ENCODE measurements at places on chromosomes 3 and 15. TPM values are rescaled to one million over a fixed set of nuclear protein-coding genes. Genes with fewer than 3 reads are reported as not detected.

The SCAANT1 gene
- not detected for total RNA-seq

The FRMD5 gene
- total RNA-seq = 0.56 TPM

The DNASE1L3 gene
- total RNA-seq = not detected

The HHATL gene
- total RNA-seq = not detected

The QTRT2 gene
- total RNA-seq = 51.1 TPM

The TMC3 gene
- not detected for total RNA-seq

The DPH3 gene
- total RNA-seq = 28.7 TPM

The AADACL2 gene
- total RNA-seq = not detected

The CYP11A1 gene
- total RNA-seq = 0.30 TPM

GRCh38 chr3:60383345-60383744, 867.9 kb downstream of the FHIT start:
- no peak overlapping the region for H3K4me3 ChIP-seq
- H3K36me3 ChIP-seq = no peaks in the 10 kb centered on the region
- no peak overlapping the region for H3K27ac ChIP-seq
- DNase-seq = no peak
- no peaks in the 10 kb centered on the region for H3K27me3 ChIP-seq

DNA sequence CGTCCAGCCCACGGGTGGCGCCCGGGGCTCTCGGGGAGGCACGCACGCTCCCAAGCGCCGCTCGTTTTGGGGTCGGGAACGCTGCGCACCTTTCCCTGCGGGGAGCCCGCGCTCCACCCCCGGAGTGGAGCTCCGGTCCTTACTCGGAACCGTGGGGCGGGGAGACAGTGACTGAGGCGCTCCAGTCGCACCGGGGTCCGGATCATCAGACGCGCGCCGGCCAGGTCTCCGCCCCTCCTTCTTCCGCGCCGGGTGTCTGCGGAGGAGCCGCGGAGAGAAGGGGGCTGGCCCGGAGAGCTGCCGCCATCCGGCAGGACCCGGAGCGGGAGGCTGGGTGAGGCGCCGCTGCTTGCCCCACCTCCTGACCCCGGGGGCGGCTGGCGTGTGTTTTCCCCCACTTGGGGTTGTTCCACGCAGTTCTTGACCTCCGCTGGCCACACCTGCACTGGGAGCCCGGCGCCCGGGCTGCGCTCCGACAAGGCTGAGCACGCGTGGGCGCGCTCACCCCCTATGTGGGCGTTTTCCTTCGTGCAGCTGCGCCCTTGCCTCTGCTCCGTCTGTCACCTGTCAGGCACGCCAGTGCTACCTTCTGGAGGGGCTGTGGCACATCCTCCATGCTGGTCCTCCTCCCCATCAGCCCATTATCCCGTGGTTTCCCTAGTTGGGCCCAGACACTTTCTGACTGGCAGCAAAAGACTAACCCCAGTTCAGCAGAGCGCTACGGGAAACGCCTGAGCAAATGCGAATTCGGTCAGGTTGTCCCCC, at the start of gene MCF2L2:
TSS of gene MCF2L2 (minus strand) at position 173 of the 765 bp plus-strand sequence. CDS start 642 bp downstream, outside the sequence.
- H3K27ac ChIP-seq = no peak within 1 kb of the TSS
- H3K4me3 ChIP-seq = peak within 1 kb of the TSS; percentile 83
- peaks cover 42% of the 10 kb centered on the region for H3K4me1 ChIP-seq
- no peaks in the 10 kb centered on the region for H3K36me3 ChIP-seq

GRCh38 chr15:86493884-86494283, 414.2 kb downstream of the AGBL1 start:
- H3K36me3 ChIP-seq = no peaks in the 10 kb centered on the region
- H3K4me1 ChIP-seq = no peaks in the 10 kb centered on the region
- H3K4me3 ChIP-seq = no peak overlapping the region
- no peak for DNase-seq

DNA sequence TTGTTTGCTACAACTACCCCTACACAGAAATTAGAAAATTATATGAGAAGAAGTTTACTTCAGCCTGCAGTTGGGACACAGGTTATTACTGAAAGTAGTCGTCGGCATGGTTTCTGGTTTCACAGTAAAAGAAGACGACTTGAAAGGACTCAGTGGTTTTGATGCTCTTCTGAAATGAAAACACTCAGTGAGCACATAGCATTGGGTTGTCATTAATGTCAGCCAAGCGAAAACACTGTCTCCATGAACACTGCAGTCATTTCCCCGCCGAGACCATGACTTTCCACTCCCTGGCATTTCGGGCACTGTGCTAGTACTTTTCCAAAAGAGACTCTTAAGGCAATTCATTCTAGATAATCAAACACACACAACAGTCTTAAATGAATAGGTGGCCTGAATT, 69.2 kb upstream of the ICE2 start:
- peak overlapping the region; percentile 94 for H3K27ac ChIP-seq
- peaks cover 92% of the 10 kb centered on the region for H3K4me1 ChIP-seq
- peaks cover 12% of the 10 kb centered on the region for H3K36me3 ChIP-seq
- peak overlapping the region; percentile 57 for H3K4me3 ChIP-seq
- peak; percentile 80 for DNase-seq

GRCh38 chr3:124942613-124943012, 8.1 kb upstream of the MUC13 start:
- H3K27ac ChIP-seq = no peak overlapping the region
- peaks cover 10% of the 10 kb centered on the region for H3K27me3 ChIP-seq

DNA sequence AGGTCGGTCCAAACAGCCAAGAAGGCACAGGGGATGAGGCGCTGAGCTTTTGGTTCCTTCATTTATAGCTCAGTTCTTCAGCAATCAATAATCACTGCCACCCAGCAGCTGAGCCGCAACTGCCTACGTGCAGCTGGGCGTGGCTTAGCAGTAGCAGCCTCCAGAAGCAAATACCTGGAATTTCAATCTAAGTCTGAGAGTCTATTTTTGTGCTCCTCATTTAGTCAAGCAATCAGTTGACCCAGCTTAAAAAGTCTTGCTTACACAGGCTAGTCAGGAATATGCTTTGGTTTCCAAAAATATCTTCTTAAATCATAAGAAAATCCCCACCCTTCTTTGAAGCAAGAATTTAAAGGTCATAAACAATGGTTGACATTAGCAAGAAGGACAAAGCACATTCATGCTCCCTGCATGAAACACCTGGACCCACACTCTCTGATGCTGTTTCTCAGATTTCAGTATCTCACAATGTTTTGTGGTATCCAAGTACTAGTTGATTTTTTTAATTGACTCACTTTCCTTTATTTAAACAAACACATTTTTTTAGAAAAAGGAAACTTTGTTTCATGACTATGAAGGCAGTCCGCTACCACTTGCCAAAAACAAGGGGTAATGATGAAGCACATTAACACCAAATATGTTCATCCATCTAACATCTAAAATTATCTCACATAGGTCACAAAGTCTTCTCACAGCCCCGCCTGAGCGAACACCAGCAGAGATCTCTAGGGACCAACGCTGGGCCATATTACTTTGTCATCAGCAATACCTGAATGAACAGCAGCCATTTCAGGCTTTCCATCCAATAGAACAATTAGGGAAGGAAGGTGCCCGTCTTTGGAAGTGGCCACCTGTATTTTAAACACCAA, 106.1 kb downstream of the OXNAD1 start:
- peaks cover 86% of the 10 kb centered on the region for H3K4me1 ChIP-seq
- peak overlapping the region; percentile 72 for H3K27ac ChIP-seq
- H3K4me3 ChIP-seq = peak overlapping the region; percentile 32
- no peak for DNase-seq
- H3K36me3 ChIP-seq = peaks cover 90% of the 10 kb centered on the region

DNA sequence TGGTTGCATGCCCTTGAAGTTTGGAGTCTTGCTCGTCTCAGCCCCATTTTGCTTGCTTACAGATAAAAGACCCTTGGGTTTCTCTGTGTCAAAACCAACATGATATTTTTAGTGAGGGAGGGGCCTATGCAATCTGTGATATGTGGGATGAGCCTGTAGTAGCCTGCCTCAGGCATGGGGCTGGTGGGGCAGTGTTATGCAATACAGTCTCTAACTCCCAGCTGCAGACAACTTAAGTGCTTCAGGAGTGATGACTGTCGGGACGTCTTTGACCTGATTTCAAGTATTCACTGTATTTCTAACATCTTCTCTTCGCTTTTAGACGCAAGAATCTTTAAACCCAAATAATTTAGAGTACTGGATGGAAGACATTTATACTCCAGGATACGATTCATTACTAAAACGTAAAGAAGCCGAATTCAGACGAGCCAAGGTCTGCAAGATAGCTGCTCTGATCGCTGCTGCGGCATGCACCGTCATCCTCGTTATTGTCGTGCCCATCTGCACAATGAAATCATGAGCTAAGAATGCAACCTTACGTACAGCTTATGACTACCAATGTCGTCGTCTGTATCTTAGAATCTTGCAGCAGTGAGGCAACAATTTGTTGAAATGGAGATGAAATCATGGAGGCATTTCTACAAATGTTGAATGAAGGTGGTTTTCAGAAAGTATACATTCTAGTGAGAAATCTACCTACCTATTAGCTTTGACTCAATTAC, 35.9 kb downstream of the MINAR1 start:
- no peaks in the 10 kb centered on the region for H3K4me1 ChIP-seq
- no peak overlapping the region for H3K27ac ChIP-seq
- H3K27me3 ChIP-seq = no peaks in the 10 kb centered on the region
- DNase-seq = no peak
- H3K36me3 ChIP-seq = no peaks in the 10 kb centered on the region

DNA sequence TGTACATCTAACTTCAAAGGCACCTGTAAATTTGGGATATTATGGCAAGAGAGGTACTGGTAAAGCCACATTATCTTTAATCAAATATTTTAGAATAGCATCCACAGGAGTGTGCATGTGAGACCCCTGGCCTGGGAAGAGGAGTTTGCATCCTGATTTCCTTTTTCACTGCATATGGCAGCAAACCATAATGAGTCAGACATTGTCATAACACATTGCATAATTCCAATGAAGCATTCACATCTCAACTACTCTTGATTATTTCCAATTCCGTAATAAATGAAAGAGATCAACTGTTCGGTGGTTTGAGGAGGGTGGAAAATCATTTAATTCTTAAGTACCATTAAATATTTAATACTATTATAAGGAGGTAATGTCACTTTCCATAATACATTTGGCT, 215.0 kb downstream of the MECOM start:
- H3K27me3 ChIP-seq = peaks cover 4% of the 10 kb centered on the region
- H3K4me1 ChIP-seq = no peaks in the 10 kb centered on the region
- no peak for DNase-seq
- H3K36me3 ChIP-seq = no peaks in the 10 kb centered on the region
- no peak overlapping the region for H3K4me3 ChIP-seq

GRCh38 chr15:67154249-67154648, 88.8 kb downstream of the SMAD3 start:
- H3K4me3 ChIP-seq = no peak overlapping the region
- no peak overlapping the region for H3K27ac ChIP-seq
- peaks cover 32% of the 10 kb centered on the region for H3K4me1 ChIP-seq
- H3K27me3 ChIP-seq = no peaks in the 10 kb centered on the region

- DNase-seq = no peak
- peaks cover 2% of the 10 kb centered on the region for H3K27me3 ChIP-seq
- no peak overlapping the region for H3K4me3 ChIP-seq
- no peaks in the 10 kb centered on the region for H3K36me3 ChIP-seq
Measured at GRCh38 chr15:46938169-46938568, 779.1 kb upstream of the SEMA6D start.

Data from activated naive CD8-positive, alpha-beta T cell treated with anti-CD3 and anti-CD28 coated beads for 36 hours (primary cell).